ENCODE measurements at places on chromosomes 2 and 18.

DNA sequence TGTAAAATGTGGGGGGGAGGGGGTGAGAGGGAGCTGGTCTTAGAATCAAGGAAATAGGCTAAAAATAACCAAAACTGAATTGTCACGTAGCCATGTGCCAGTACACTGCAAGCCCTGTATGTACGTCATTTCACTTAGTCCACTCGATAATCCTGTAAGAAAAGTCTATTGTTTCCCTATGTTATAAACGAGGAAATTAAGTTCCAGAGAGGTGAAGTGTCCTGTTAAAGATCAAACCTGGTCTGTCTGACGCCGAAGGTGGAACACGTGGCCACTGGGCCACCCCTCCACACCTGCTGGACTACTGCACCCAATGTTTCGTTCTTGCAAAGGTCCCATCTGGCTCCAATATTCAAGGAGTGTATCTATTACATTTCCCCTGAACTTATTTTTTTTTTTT, 29.6 kb downstream of the TFCP2L1 start:
- DNase-seq = no peak

- no peak for DNase-seq
Observed at GRCh38 chr18:23506393-23506792, 3.1 kb downstream of the RMC1 start.

- no peak for DNase-seq
Observed at GRCh38 chr2:27809761-27810241, 38.3 kb downstream of the MRPL33 start.

DNA sequence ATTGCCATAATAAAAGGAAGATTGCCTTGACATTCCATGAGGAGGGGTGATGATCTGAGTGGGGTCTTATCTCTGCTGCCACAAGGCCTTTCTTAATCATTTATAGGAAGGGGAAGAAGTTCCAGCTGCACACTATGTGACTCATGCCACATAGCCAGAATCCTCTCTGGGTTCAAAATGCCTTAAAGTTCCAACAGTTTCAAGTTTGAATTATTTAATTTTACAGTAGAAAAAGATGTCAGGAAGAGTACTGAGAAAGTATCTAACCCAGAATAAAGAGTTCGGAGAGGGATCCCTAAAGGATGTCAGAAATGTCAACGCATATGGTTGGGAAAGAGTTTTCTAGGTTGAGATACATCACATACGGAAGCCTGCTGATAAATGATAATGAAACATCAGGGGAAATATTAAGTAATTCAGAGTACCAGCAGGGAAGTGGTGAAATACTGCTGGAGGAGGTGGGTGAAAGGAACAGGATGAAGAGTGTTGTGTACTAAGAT, 999.9 kb downstream of the TSN start:
- DNase-seq = no peak

- DNase-seq = no peak
Observed at GRCh38 chr2:219272356-219272755, 6.8 kb upstream of the DNAJB2 start.

GRCh38 chr2:224764565-224765236, 48.5 kb upstream of the CCDC195 start:
- DNase-seq = no peak

- DNase-seq = no peak
Observed at GRCh38 chr2:1824202-1824905, 80.0 kb upstream of the PXDN start.

DNA sequence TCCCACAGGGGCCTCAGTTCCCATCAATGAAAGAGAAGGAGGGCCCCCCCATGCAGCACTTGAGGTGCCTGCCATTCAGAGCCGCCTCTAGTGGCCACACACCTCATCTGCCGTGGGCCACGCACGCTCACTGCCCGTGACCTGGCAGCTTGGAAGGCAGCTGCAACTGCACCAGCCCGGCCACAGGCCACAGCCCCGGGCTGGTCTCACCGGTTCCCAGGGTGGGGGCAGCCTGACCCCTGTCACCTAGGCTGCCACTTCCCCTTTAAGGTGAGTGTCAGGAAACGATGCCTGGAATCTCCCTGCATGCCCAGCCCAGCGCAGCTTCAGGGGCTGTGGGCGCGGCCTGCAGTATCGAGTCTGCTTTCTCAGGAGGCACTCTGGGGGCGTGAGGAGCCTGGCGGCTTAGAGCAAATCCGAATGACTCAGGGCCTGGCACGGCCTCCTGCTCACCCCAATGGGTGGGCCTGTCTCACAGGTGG, 2.6 kb downstream of the MAB21L4 start:
- peak; percentile 74 for DNase-seq

DNA sequence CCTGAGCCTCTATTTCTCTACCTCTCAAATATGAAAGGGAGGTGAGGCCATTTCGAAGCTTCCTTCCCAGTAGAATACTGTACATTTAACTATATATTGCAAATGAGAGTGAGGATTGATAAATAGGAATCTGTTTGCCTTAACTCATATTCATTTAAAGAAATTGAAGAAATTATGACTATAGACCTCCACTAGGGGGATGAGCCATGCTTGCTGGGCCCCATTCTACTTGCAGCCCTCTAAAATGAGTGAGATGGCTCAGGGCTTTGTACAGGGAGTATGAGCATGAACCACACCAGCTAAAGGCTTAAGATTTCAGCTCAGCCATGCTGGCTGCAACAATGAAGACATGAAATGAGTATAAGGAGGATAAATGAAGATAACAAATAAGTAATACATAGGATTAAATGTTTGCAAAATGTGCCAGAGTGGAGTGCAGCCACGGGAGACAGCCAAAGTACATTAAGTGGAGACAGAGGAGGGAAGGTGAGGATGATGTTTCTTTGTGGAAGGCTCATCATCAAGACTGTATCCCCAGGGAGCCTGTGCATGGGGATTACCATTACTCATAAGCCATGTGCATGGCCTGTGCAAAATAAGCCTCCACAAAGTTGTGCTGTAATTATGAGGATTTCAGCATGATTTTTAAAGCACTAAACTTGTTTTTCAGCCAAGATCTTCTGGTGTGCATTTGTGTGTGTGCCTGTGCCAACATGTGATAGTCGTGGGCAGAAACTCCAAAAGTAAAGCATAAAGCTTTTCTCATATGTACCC, 300.8 kb downstream of the CNTNAP5 start:
- DNase-seq = no peak

DNA sequence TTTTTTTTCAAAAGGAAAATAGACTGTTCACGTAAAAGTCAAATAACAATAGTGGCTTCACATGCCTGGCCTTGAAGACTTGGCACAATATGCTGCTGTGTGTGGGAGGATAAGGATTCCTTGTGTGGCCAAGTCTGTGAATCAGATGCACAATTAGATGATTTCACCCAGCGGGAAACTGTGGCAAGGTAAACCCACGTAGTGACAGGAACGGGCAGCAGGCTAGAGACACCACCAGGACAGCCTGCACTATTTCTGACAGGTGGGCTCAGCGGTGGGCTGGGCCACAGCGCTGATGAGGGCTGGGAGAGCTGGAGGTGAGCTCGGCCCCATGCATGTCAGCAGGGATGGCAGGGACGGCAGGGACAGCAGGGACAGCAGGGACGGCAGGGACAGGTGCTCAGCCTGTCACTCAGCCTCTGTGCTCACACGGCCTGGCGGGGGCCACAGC, 21.6 kb downstream of the SNORC start:
- DNase-seq = no peak

DNA sequence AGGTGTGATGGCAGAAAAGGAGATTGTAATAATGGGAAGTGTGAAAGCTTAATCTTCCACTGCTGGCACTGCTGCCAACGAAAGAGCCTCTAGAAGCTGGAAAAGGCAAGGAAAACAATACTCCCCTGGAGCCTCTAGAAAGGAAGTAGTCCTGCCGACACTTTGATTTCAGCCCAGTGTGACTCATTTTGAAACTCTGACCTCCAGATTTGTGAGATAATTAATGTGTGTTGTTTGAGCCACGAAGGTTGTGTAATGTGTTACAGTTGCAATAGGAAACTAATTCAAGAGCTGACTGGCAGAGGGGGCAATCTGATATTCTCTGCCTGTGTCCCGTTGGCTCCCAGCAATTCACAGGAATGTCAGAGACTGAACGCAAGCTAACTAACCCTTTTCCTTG, 219.2 kb upstream of the UBE2E3 start:
- DNase-seq = no peak

DNA sequence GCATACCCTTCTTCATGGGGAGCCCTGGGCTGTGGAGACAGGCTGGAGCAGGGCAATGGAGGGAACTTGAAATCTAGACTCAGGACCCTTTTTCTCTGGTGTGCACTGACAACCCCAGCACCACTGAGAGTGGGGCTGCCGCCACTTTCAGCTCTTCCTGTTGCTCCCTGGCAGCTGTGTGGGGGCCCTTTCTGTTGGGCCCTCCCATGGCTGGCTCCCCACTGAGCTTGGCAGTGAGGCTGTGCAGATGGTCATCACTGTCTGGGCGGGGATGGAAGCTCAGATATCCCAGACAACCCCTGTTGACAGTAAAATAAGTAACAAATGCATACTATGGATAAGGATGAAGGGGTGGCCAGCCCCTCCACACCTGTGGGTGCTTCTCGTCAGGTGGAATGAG, 6.7 kb downstream of the MYO7B start:
- DNase-seq = no peak

GRCh38 chr18:42100911-42101310, 145.9 kb downstream of the PIK3C3 start:
- no peak for DNase-seq

- no peak for DNase-seq
Observed at GRCh38 chr18:63831080-63831788, 56.0 kb downstream of the SERPINB7 start.

DNA sequence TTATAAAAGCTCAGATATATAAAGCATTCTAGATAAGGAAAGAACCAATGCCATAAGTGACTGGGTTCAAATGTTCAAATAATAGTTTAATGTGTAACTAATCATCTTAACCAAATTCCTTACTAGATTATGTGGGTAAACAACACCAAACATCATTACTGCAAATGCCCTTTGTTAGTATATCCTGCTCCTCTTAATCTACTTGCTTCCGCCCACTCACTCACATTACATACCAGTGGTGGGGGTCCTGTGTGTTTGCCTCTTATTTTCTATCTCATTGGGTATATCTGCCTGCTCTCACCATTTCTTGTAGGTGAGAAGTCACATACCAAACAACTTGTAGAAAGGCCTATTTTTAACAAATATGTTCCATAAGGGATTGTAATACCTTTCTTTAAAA, 562.1 kb downstream of the NRXN1 start:
- no peak for DNase-seq

- DNase-seq = no peak
Observed at GRCh38 chr2:152740743-152741328, 22.4 kb downstream of the ARL6IP6 start.

DNA sequence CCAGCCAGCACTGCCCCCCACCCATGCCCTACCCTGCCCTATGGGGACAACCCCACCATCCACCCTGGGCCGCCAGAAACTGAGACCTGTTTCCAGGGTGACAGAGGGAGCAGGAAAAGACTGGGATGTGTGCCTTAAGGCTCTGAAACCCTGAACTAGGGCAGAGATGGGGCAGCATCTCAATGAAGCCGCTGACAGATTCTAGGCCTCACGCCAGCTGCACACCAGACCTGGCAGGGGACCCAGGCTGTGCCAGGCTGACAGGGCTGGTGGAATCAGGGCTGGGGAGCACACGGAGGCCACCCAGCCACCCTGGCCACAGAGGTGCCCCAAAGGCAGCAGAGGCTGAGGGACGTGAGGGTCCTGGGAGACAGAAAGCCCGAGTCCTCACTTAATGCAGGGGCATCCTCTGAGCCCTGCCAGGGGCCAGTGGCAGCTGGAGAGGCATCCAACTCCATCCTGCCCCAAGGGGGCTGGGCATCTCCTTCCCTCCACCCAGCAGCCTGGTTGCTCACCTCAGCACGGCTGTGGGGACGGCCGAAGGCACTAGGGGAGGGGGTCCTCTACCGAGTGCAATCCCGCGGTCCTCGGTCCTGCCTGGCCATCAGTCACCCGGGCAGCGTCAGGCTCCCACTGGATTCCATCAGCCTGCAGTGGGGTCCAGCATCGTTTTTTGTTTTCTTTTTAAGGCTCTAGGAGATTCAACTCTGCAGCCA, 169.2 kb downstream of the ZFP36L2 start:
- DNase-seq = no peak

DNA sequence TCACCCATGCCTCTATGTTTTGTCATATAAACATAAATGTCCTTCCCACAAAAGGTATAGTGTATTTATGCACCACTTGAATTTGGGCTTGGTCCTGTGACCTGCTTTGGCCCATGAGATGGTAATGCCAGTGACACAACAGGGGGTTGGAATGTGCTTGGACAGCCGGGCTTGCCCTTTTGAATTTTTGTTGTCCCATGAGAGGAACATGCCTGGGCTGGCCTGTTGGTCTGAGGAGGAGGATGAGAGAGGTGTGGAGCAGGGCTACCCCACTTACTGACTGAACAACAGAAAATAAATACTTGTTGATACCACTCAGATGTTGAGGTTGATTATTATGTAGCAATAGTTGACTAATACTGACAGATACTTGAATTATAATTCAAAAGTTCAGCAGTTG, 63.2 kb upstream of the TCF4 start:
- DNase-seq = no peak

GRCh38 chr2:237304763-237305514, 109.0 kb downstream of the COL6A3 start:
- DNase-seq = no peak

DNA sequence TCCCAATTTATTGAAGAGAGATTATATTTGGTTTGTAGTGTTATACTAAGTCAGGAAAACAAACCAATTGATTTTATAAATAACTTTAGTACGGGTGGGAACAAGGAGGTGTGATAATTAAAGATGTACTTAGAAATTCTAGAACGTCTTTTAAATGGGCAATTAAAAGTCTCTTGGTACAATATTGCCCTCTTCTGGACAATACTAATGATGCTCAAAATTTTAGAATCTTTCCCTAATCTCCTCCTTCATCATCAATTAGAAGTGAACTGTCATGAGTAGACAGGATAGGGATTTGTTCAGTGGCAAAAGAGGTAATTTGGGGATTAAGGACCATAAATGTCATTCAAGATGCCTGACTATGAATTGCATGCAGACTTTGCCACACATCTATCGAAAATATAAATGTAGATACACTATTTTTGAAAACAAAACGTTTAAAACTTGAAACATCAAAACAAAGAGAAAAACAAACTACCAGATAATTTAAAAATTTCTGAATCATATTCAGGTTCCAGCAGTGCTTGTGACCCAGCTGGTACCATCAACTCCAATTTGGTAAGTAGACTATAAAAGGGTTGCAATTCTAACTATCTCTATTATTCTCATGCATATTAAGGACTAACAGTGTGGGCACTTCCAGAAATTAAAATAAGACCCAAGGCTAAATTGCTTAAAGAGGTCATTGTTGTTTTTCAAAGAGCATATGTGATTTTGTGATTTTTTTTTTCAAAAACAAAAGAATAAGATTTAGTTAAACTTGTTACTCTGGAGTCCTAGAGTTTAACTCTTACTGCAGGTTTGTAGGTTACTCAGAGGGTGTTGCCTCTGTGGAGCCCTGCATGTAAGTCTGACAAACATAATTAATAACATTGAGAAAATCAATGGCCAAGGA, 123.5 kb downstream of the LAMA3 start:
- no peak for DNase-seq
